Astrocyte (in vitro differentiated cells and primary cell): ENCODE measurements at places on chromosomes 7 and 10. TPM values are rescaled to one million over a fixed set of nuclear protein-coding genes. Genes with fewer than 3 reads are reported as not detected.
A peak's percentile ranks its signal among the peaks of the same experiment; 100 is the strongest.

Gene LBX1
- not detected in 2 replicates for total RNA-seq

DNA sequence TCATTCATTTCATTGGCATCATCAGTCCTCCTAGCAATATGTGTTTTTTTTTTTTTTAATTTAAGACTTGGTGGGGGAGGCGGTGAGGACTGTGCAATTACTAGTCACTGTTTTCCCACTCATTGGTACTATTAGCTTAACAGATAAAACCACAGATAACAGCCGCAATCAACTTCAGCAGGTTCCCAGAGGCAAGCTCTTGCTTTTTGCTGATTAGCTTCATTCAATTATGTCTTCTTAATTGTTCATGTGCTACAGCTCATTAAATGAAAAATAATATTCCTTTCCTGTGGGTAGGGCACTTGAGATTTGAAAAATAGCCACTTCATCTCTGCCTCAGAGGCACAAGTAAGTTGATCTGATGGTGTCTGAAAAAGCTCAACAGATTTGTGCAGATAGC, 215.5 kb downstream of the PCDH15 start:
- DNase-seq = no peak
- H3K4me3 ChIP-seq = no peak overlapping the region
- H3K27me3 ChIP-seq = no peaks in the 10 kb centered on the region
- H3K36me3 ChIP-seq = no peaks in the 10 kb centered on the region

DNA sequence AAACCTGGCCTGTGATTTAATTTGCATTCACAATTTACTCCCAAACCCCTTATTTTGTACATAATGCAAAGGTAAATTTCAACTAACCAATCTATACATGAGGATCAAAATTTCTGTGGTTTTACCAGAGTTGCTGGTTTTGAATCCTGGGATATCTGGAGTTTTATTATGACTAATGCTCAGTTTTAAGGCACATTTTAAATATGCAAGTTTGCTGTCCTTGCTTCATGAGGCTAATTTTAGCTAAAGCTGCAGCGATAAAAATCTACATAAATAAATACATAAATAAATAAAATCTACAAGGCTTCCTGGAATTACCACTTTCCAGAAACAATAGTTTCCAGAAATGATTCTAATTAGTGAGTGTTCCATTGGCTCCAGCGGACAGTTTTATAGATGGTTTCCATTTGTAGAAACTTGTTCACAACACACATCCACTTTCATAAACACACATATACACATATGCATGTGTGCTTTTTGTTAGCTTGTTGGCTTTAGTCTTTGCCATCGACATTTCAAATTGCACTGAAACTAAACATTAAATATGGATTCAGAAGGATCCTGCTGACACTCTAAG, 339.5 kb upstream of the NRP1 start:
- no peak overlapping the region for H3K27ac ChIP-seq
- H3K36me3 ChIP-seq = no peaks in the 10 kb centered on the region
- peaks cover 6% of the 10 kb centered on the region for H3K4me1 ChIP-seq
- H3K27me3 ChIP-seq = no peaks in the 10 kb centered on the region
- no peak overlapping the region for H3K4me3 ChIP-seq

DNA sequence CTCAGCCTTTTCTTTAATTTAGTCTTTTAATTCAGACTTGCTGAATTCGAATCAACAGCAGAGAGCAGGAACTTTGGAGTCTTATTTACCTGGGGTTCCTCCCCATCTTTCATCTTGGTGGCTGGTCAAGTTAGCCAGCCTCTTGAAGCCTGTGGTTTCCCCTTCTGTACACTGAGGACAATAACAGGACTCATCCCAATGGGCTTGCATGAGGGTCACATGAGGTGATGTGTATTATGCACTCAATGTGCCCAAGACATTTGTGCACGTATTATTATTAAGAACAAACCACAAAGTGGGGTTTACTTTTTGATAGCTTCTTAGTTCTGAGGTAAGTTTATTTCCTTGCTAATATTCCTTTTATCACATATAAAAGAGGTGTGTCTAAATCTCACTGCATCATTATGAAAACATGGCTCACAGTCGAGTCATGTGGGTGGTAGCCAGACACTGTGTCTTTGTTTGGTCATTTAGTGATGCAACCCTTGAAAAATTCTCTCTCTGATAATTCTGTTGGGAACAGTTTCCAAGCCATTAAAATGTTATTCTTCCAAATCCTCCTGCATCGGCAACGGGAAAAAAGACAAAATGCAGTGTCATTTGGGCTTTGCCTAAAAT, 86.5 kb upstream of the GRB10 start:
- DNase-seq = peak; percentile 91
- no peaks in the 10 kb centered on the region for H3K36me3 ChIP-seq
- H3K27ac ChIP-seq = peak overlapping the region; percentile 93
- no peak overlapping the region for H3K4me3 ChIP-seq

DNA sequence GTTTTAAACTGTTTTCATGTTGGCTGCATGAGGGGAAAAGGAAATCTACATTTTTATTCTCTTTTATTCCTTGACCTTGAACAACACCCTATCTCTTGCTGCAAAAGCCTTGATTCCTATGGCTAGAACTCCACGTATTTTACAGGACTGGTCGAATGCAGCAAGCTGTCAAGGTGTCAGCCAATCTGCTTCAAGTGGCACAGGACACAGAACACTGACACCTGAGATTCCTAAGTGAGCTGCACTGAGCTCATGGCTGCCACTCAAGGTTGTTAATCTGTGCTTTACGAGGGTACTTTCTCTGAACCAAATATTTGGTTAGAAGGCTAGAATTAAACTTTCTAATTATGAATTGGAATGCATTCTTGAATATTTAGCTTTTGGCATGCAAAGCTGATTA, 349.7 kb upstream of the COBL start:
- H3K4me3 ChIP-seq = no peak overlapping the region
- no peaks in the 10 kb centered on the region for H3K4me1 ChIP-seq
- H3K27me3 ChIP-seq = no peaks in the 10 kb centered on the region
- no peak overlapping the region for H3K27ac ChIP-seq

DNA sequence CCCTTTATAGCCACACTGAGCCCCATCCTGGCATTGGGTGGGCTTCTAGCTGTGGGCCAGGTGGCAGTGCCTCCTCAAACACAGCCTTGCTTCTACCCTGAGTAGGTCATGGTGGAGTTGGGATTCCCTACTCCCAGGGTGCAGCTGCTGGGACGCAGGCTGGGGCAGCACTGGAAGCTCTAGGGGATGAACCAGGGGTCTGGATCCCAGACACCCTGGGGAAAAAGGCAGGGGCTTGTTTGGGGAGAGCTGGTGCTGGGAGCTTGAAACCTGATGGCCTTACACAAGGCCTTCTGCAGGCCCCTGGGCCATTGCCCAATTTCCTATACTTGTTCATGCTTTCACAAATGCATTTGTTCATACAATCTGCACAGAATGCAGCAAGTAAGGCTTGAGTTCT, 103.7 kb upstream of the CTBP2 start:
- H3K27me3 ChIP-seq = no peaks in the 10 kb centered on the region
- H3K36me3 ChIP-seq = no peaks in the 10 kb centered on the region
- no peak overlapping the region for H3K27ac ChIP-seq
- no peak overlapping the region for H3K4me3 ChIP-seq

GRCh38 chr10:44011603-44011981, 362.9 kb upstream of the ZNF32 start:
- H3K4me1 ChIP-seq = no peaks in the 10 kb centered on the region
- no peaks in the 10 kb centered on the region for H3K36me3 ChIP-seq
- H3K27ac ChIP-seq = no peak overlapping the region
- no peak for DNase-seq
- H3K4me3 ChIP-seq = no peak overlapping the region
- peaks cover 3% of the 10 kb centered on the region for H3K27me3 ChIP-seq

Gene AQP1
- 6.7 and 10.0 TPM in 2 replicates for total RNA-seq

DNA sequence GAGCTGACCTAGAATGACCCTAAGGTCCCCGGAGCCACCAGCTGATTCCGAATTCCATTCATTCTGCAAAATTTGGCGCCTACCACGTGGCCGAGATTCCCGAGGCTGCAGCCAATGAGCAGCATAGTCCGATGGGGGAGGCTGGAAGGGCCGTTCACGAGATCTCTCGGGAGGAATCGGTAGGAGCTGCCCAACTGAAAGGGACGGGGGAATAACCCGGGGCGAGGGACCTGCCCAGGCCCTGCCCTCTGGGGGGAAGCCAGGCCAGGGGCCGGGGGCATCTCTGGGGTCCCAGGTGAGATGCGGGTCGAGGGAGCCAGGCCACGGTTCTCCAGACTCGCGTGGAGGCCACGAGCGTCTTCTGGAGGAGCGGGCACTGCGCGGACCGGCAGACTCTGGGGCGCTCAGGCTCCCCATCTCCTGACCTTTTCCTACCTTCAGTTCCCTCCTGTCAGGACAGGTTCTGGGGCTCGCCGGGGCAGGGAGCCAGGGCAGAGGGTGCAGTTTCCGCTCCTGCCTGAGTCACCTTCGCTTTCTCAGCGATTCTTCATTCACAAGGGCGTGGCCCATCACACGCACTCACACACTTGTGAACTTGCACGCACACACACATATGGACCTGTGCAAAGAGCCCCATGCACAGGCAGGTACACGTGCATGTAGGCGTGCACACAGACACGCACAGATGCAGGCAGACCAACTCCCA, 173.4 kb downstream of the RNF216 start:
- no peak for DNase-seq
- H3K4me3 ChIP-seq = no peak overlapping the region
- no peaks in the 10 kb centered on the region for H3K27me3 ChIP-seq
- peaks cover 6% of the 10 kb centered on the region for H3K36me3 ChIP-seq

GRCh38 chr10:94076325-94076841, 82.7 kb downstream of the PLCE1 start:
- DNase-seq = peak; percentile 51
- H3K4me3 ChIP-seq = no peak overlapping the region

- H3K27me3 ChIP-seq = no peaks in the 10 kb centered on the region
- H3K4me1 ChIP-seq = no peaks in the 10 kb centered on the region
- no peak overlapping the region for H3K27ac ChIP-seq
- no peaks in the 10 kb centered on the region for H3K36me3 ChIP-seq
- DNase-seq = no peak
Observed at GRCh38 chr7:66522518-66522917, 106.2 kb upstream of the KCTD7 start.

- H3K36me3 ChIP-seq = no peaks in the 10 kb centered on the region
- H3K27ac ChIP-seq = no peak overlapping the region
- DNase-seq = no peak
- no peaks in the 10 kb centered on the region for H3K27me3 ChIP-seq
Observed at GRCh38 chr7:96189129-96189820, 132.6 kb downstream of the SLC25A13 start.

DNA sequence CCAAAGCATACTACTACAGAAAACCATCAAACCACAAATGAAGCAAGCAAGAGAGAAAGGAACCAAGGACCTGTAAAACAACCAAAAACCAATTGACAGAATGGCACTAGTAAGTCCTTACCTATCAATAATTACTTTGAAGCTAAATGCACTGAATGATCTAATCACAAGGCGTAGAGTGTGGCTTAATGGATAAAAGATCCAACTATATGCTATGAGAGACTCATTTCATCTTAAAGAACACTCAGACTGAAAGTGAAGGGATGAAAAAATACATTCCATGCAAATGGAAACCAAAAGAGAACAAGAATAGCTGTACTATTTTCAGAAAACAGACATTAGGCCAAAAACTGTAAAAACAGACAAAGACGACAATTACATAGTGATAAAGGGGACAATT, 70.7 kb downstream of the CRPPA start:
- H3K4me1 ChIP-seq = peaks cover 29% of the 10 kb centered on the region
- no peaks in the 10 kb centered on the region for H3K36me3 ChIP-seq
- no peaks in the 10 kb centered on the region for H3K27me3 ChIP-seq
- no peak for DNase-seq
- no peak overlapping the region for H3K4me3 ChIP-seq

Gene CHAT
- total RNA-seq = 0.12 and 1.00 TPM in 2 replicates

GRCh38 chr7:148987751-148988512, 40.4 kb downstream of the PDIA4 start:
- H3K4me1 ChIP-seq = peaks cover 5% of the 10 kb centered on the region
- peak overlapping the region; percentile 79 for H3K4me3 ChIP-seq
- peak overlapping the region; percentile 81 for H3K27ac ChIP-seq

GRCh38 chr10:79145174-79145483, 76.4 kb downstream of the ZMIZ1 start:
- H3K4me1 ChIP-seq = peaks cover 79% of the 10 kb centered on the region
- no peak for DNase-seq
- no peak overlapping the region for H3K4me3 ChIP-seq

Gene ZNF25
- total RNA-seq = 4.8 and 5.3 TPM in 2 replicates

Gene CLEC5A
- total RNA-seq = not detected in 2 replicates

- no peaks in the 10 kb centered on the region for H3K27me3 ChIP-seq
- no peak for DNase-seq
- no peaks in the 10 kb centered on the region for H3K4me1 ChIP-seq
- no peak overlapping the region for H3K4me3 ChIP-seq
- no peaks in the 10 kb centered on the region for H3K36me3 ChIP-seq
Observed at GRCh38 chr10:131245475-131246059, 66.0 kb downstream of the TCERG1L start.

Gene NEUROG3
- total RNA-seq = not detected in 2 replicates

GRCh38 chr10:70742537-70743429, 42.4 kb downstream of the TBATA start:
- DNase-seq = peak; percentile 83
- H3K36me3 ChIP-seq = no peaks in the 10 kb centered on the region
- no peak overlapping the region for H3K4me3 ChIP-seq
- H3K27me3 ChIP-seq = no peaks in the 10 kb centered on the region
- H3K4me1 ChIP-seq = peaks cover 18% of the 10 kb centered on the region

Gene H2BK1
- not detected in 2 replicates for total RNA-seq
